ENCODE measurements at places on chromosomes 5 and 9.

DNA sequence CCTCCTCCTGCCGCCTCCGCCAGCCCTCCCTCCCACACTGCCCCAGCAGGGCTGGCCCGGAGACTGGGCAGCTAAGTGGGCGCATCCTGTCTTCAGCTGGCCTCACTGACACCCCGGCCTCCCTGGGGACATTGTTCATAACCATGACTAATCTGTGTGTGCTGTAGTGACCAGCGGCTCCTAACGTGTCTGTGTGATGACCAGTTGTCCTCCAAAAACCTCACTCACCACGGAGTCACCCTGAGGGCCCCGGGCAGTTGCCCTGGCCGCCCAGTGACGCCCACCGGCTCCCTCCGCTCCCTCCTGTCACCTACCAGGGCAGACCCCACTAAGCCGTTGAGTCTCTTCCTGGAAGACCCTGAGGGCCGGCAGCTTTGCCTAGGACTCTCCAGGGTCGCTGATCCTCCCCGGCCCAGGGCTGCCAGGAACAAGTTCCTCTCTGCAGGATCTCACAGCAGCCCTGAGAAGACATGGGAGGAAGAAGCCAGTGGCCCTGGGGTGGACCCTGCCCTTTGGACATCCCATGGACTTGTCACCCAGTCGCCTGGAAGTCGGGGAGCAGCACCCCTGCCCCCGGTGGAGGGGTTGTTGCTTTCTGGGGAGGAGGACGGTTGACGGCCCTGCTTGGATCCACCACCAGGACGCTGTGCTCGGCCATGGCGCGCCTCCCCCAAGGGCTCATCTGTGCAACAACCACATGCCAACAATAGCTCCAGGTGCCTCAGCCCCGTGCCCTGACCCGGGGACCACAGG, 110.2 kb upstream of the LMX1B start:
- no peak for DNase-seq

DNA sequence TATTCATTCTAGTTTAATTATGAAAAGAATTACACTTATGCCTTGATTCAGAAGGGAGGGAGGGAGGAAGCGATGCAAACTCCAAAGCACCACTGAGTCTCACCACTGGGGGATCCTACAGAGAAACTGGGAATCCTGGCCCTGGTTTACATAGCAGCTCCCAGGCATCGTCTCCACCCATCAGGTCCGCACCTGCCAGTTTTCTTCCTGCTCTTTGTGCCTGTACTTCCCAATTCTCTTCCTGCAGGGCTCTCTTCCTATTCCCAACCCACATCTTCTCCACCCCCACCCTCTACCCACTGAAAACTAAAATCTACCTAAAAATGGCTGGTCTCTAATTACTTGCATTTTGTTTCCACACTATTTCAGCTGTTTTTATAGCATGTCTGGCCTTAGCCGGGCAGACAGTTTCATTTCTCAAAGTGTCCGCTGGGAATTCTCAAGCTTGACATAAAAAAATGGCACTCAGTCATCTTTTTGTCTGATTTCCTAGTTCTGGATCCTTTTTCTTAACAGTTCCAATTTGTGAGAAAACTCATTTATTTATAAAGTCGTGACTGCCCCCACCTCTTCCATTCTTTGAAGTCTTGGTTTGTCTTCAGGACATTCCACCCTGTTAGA, 1.6 kb upstream of the TNIP1 start:
- DNase-seq = no peak

- no peak for DNase-seq
Observed at GRCh38 chr5:98755406-98755805, 18.1 kb upstream of the RGMB start.

DNA sequence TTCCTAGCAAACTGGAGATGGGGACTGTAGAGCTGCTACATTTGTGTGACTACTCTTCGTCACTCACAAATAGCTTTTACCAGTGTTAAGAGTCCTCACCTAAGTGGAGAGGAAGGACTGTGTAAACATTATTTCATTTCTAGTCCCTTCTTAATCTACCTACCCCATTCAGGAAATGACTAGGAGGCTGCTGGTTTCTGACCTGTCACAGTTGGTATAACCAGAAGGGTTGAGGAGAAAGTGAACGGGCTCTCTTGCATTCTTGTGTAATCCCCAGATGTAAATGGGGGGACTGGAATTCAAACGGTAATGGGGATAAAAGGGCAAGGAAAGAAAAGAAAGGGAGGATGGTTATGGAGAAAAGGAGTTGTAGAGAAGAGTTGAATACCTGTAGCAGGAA, 35.4 kb upstream of the BNIP1 start:
- DNase-seq = no peak

- DNase-seq = no peak
Observed at GRCh38 chr5:133377736-133378135, 234.6 kb downstream of the FSTL4 start.

GRCh38 chr9:12856603-12857002, 81.8 kb downstream of the LURAP1L start:
- no peak for DNase-seq

DNA sequence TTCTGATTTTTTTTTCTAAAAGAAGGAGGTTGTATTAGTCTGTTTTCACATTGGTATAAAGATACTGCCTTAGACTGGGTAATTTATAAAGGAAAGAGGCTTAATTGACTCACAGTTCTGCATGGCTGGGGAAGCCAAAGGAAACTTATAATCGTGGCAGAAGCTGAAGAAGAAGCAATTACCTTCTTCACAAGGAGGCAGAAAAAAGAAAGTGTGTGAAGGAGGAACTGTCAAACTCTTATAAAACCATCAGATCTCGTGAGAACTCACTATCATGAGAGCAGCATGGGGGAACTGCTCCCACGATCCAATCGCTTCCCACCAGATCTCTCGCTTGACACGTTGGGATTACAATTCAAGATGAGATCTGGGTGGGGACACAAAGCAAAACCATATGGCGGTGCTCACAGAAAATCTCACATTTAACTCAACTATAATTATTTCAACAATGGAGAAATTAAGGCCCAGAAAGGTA, 27.1 kb downstream of the DPYSL3 start:
- no peak for DNase-seq

DNA sequence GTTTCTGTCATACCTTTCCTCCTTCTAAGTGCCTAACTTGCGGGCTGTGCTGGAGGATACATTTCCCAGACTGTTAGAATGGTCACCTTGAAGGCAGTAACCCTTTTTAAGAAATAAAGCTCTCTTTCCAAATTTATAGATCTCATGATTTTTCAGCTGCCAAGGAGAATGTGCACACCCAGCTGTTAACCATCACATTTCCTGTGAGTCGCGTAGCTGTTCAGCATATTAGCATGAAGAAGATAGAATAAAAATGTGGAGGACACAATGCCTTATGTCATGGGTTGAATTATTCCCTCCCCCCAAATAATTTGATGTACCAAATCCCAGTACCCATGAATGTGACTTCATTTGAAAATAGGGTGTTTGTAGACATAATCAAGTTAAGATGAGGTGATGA, 729.4 kb downstream of the MTRR start:
- DNase-seq = no peak

- DNase-seq = no peak
Observed at GRCh38 chr5:95887977-95888376, 65.5 kb upstream of the GLRX start.

DNA sequence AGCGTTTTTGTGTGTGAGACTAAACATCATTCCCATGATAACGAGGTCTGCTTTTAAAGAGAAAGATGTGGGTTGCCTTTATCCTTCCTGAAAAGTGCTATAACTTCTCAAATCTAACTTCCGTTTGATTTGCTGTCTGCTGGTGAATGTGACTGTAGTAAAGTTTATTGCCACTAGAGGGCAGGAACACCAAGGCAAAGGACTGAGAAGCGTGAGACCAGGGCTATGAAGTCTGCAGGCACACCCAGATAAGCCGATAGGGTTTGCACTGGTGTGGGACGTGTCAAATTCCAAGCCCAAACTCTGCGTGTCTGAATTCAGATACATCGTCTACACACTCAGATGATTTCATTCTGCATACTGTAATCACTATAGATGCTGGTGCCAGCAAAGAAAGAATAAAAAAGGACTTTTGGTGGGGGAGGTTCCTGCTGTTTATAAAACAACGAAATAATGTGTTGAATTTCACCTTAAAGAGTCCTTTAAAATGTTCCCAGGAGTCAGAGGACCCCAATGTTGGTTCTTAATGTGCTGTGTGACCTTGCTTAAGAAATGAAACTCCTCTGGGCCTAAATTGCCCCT, 87.2 kb downstream of the PTTG1 start:
- peak; percentile 80 for DNase-seq

DNA sequence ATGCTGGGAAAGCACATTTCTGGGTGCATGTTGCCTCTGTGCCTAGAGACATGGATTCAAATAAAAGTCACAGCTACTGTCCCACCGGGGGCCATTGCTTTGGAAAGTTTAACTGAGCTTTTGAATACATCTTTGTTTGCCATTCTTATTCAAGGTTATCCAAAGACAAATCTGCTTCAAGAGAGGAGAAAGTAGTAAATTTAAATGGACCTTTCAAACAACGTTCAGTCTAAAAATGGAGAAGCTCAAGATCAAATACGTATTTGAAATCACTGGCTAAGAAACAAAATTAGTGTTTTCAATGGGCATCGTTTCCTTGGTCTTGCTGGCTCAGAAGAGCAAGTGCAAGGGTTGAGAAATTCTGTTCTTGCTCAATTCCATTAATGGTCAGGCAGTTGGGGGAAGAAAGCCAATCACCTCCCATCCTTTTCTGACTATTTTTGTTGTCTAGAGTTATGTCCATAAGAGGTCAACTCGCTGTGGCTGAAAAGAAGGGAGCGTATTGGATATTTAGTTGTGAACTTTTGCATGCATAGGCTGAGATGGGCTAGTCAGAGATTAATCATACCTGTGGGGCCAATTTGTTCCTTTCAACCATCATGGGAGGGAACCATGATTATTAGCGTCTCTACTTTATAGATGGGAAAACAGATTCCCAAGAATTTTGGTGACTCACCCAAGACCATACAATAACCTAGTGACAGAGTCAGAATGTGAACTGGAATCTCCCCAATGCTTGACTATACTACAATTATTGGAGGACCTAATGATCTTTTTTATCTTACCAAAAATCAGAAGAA, 276.2 kb upstream of the TNC start:
- no peak for DNase-seq

DNA sequence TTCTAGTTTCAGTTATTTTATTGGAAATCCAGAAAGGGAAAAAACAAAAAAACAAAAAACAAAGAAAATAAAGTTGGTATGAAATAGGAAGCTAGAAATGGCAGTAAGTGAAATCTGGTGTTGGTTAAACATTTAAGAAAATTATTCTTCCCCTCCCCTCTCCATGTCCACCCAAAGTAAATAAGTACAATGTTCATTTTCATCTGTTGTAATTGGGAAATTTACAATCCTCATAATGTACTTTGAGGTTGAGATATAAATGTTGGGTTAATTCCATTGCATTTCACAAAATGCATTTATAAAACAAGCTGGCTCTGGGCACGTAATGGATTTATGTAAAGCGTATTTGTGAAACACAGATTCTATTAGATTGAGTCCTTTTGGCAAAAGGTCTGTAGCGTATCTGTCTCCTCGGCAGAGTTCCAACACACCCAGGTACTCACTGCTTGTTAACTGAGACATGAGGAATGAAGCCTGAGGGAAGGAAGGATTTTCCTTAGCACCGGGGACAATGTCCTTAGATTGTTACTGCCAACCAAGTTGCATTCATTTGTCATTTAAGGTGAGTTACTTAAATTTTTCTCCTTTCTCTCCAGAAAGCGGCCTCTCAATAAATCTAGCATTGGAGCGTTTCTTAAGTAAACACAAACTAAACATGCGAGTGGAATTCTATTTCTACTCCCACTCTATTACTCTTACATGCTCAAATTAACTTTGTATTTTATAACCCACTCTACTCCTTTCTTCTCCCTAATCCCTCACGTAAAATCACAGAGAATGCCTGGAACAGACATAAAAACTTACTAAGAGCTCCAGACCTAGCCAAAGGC, 912.3 kb upstream of the WWC1 start:
- DNase-seq = no peak

DNA sequence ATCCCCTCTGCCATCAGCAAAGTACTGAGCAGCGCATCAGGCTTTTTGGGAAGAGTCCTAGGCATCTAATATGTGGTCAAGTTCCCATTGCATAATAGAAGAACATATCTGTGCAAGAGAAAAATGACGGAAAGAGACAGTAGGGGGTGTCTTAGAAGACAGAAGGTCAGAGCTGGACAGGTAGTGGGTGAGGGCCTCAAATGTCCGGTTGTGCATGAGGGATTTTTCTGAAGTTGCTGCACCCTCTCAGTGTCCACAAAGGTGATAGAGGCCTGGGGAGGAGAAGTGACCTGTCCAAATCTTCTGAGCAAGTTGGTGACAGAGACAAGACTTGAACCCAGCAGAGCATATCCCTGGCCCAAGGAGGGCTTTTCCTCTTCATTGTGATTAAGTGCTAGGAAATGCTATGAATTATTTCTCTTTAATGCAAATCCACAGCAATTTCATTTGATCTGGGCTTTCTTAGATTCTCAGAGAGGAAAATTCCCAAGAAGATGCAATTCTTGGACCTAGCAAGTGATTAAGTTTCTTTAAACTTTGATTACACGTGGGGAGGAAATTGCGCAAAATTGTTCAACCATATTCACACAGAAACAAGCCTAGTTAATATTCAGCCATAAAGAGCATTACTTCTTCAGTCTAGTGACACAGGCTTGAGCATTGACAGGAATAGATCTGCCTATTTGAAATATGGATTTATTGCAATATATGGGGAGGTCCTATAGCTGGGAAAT, at the start of gene OR2S2:
OR2S2 (minus strand) TSS at position 51 of the 734 bp plus-strand sequence. CDS start 56 bp downstream, outside the sequence.
- DNase-seq = no peak

DNA sequence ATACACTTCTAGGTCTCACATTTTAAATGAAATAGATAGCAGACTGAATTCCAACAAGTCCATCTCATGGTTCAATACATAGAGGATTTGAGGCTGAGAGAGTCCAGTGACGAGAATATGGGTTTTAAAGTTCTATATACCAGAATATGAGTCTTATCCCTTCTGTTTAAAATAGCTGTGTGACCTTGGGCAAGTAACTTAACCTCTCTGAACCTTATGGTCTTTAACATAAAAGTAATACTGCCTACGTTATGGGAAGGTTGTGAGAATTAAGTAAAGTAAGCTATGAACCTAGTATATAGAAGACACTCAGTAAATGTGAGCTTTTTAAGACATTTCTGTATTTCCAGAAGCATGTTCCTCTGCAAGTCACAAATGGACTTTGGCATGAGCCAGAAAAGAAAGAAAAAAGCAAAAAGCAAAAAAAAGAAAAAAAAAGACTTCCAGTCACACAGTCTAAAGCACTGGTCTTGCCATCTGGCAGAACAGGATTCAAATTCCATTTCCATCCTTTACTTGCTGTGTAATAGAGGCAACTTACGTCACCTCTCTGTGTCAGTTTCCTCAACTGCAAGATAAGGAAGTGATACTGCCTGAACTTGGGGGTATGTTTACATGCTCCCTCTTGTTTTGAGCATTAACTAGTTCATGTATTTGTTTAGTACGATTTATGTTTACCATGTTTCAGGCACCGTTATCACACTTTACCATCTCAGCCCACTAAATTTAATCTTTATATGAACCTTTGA, 248.2 kb downstream of the TRIM32 start:
- no peak for DNase-seq

DNA sequence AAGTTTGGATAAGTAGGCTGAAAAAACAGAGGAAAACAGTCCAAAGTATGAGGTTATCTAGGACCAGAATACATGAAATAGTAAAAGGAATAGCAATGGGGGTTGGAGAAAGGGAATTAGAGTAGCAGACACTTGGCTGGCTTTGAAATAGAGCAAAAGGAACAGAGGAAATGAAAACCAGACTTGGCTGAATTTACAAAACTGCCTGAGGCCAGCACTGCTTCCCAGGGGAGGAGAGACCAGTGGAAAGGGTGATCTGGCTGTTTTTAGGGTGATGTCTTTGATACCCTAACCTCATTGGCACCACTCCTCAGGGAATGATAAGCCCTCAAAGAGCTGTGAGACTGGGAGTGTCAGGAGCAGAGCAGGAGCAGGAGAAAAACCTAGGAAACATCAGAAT, 413.4 kb upstream of the SLC30A5 start:
- DNase-seq = no peak

- no peak for DNase-seq
Observed at GRCh38 chr5:31987985-31988710, 186.0 kb downstream of the GOLPH3 start.

Data from hematopoietic multipotent progenitor cell treated with erythropoietin and hydrocortisone succinate and interleukin-3 and kit ligand, for 15 days (in vitro differentiated cells).